Ureter (tissue), 1 donor: ENCODE measurements at places on chromosomes 13 and 19.

GRCh38 chr13:79723519-79724024 is 242.6 kb downstream of the NDFIP2 start:
- no peak for DNase-seq

DNA sequence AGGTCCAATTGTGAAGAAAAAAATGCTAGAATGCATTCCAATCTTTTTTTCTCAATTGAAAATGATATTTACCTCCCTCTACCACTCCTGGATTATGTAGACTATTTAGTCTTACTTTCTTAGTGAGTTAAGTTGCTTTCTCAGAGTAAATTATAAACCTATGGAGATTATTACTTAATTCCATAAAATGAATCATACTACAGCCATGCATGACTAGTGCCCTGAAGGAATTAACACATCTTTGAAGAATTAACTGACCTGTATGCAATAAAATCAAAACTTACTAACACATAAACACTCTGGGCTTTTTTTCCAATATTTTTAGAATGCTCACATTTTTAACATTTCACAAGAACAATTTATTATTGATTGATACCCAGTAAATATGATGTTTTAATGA is 379.4 kb upstream of the DACH1 start:
- no peak for DNase-seq

DNA sequence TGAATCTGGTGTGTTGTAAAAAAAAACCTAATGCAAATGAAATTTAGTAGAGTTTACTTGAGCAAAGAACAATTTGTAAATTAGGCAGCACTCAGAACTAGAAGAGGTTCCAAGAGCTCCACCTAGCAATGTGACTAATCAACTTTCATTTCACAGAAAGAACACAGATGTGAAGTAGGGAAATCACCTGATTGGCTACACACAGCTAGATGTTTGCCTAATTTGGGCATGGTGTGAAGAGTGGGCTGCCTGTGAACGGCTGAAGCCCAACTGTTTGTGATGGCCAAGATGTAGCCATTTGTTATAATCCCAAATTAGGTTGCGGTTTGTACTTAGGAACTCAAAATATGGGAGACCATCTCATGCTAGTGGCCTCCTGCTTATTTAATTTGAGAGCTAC is 724.4 kb upstream of the SLITRK5 start:
- no peak for DNase-seq

- peak; percentile 81 for DNase-seq
Measured at GRCh38 chr19:18464646-18465045, 26.7 kb upstream of the ISYNA1 start.

DNA sequence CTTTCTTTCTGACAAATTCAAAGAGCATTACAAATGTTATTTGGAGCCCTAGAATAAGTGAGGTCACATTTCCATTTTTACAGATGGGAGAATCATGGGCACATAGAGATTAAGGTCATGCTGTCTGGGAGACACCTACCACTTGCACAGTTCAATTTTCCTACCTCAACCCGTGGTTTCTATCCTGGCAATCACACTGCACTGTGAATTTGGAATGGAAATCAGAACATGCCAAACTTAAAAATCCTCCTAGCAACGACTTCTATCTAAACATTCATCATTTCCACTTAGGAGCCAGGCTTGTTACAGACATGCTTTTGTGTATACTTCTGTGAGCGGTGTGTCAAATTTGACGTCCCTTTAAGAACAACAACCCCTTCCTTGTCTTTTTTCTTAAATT is 251.5 kb downstream of the DNAJC15 start:
- DNase-seq, result no peak

- DNase-seq, result no peak
Measured at GRCh38 chr13:98374750-98375149, 197.7 kb upstream of the RNF113B start.

- no peak for DNase-seq
Measured at GRCh38 chr19:2703691-2704216, 1.3 kb upstream of the GNG7 start.
